ENCODE measurements at places on chromosomes 3 and 15.

GRCh38 chr15:47822048-47822447, 104.7 kb downstream of the SEMA6D start:
- DNase-seq, result no peak

DNA sequence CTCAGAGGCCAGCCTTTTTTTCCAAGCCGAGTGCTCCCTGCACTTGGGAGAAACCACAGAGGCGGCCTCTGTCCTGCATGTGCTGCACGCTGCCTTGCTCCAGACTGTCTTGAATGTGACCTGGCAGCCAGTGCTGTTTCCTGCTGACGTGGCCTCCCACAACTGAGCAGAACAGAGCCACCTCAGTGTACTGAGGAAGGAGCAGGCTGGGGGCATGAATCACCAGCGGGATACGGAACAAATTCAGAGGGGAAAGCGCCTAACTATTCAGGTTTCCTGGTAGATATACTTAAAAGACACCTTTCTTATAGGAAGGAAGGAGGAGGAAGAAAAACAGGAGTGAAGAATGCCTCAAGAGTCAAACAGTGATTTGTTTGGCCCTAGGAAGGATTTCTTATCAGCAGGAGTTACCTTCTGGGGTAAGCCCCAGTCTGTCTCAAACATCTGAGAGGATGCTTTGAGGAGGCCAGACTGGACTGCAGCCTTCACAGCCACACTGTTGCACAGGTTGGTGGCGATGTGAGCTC, 114.0 kb downstream of the FNDC3B start:
- DNase-seq, result no peak

DNA sequence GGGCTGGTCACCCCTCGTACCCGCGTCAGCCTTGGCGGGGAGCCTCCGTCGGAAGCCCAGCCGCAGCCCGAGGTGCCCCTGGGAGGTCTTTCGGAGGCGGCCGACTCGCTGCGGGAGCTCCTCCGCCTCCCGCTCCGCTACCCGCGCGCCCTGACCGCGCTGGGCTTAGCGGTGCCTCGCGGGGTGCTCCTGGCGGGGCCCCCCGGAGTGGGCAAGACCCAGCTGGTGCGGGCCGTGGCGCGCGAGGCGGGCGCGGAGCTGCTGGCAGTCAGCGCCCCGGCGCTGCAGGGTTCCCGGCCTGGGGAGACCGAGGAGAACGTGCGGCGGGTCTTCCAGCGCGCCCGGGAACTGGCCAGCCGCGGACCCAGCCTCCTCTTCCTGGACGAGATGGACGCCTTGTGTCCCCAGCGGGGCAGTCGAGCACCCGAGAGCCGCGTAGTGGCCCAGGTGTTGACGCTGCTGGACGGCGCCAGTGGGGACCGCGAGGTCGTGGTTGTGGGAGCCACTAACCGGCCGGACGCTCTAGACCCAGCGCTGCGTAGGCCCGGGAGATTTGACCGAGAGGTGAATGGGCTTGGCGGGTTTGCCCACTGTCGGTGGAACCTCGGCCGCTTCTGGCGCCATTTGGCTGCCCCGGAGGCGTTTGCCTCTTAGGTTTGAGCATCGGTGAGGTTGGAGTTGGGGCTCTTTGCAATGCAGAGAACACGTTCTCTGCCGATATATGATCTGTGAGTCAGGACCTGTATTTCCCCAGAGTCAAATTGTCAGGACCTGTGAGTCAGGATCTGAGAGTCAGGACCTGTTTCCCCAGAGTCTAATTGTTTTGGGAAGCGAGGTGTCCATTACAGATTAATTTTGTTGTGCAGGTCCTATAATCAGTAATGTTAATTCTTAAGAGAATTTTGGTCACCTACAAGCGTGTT, 24.9 kb upstream of the GATM start:
- DNase-seq, result peak; percentile 6

DNA sequence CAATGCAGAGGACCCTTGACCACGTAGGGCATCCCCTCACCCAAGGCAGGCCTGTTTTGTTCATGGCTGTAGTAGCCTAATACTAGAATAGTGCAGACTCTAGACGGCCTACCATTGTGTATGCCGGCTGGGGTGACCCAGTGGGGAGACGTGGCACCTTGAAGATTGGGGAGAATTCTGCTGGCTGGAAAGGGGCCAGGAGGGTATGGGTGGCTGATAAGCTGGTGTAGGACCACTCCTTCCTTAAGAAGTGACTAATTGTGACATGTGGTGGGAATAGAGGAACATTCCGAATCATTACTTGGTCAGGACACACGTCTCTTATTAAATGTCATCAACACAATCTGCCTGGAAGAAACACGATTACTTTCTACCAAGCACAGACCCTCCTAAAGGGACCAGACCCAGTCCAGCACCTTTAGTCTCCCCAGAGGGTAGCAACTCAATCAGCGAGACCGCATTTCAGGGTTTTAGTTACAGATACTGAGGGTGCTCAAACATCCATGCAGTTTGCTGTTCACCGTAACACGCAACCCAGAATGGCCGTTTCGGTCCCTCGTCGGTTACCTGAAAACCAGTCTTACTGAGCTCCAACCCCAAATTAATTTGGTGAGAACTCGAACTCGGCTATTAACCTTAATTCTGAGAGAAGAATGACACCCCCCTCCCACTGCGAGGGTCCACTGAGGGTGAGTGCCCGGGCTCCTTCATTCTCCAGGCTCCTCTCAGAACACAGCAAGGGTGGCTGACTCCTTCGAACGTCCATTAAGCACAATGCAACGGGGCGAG, 1.6 kb upstream of the KLF13 start:
- DNase-seq, result no peak

DNA sequence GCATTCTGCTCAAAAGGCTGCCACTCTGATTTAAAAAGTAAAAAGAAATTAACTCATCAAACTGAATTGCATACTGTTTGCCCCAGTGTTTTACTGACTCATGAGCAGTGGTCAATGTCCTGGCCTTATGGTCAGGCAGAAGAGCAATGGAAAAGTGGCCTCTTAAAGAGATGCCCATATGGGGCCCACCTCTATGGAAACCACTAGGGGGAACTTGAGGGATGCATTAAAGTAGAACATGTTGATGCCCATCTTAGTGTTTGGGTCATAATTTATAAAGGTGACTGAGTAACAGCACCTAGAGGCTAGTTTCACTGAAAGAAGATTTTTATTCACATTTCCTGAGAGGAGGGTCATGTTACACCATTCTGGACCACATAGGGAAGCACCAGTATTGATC, 66.5 kb upstream of the RNU6-1 start:
- no peak for DNase-seq

- DNase-seq, result peak; percentile 13
Observed at GRCh38 chr3:182644790-182645433, 148.4 kb upstream of the ATP11B start.

DNA sequence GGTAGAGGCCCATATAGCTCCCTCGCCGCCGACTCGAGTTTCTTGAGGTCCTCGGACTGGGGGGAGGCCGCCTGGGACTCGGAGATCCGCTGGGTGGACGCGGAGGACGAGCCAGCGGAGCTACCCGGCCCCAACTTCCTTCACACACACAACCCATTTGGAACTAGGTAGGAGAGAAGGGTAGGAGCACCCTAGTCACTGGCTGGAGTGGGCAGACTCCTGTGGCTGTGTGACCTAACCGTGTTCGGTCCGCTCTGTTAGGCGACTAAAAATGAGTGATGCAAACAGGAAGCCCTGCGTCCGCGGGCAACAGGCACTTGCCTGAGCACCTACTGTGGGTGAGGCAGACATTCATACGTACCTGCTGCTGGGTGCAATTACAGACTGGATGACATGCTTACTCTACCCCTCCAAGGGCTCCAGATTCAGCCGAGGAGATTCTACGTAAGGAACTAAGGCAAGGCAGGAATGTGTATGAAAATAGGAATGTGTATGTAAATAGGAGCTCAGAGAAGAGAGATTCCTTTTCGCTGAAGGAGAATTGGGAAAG, 4.6 kb upstream of the SIN3A start:
- peak; percentile 23 for DNase-seq

DNA sequence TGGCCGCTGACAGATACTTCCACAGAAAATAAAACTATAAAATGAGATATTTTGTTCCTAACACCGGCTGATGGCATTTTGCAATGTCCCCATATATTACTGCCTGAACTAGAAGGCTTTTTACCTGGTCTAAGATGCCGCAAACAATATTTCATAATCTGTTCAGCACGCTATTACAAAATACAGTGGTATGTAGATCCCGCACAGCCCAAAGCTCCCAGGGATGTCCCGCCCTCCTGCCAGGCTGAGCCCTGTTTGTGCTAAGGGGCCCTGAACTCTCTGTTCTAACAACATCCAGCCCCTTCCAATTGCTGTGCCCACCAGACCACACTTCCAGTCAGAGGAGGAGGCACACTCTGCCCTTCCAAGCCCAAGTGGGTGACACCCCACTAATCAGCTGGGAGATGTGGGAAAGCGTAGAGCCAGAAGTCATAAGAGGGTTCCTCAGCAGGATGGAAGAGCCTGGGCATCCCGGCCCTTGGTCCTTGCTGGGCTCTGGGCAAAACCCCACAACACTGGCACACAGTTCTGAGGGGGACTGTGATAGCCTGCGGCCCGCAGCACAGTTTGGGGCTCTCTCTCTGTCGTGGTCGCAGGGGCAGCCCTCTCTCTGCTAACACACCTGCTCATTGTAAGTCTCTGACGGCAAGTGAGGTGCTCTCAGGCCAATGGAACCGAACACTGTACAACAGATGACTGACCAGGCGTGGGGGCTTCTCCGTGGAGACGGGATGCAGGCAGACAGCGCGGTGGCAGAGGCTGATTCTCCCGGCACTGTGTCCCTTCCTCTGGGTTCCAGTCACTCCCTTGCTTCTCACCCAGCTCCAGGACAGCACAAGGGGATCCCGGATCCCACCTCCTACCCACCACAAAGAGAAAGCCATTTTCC, 55.2 kb downstream of the PCSK6 start:
- DNase-seq, result no peak

DNA sequence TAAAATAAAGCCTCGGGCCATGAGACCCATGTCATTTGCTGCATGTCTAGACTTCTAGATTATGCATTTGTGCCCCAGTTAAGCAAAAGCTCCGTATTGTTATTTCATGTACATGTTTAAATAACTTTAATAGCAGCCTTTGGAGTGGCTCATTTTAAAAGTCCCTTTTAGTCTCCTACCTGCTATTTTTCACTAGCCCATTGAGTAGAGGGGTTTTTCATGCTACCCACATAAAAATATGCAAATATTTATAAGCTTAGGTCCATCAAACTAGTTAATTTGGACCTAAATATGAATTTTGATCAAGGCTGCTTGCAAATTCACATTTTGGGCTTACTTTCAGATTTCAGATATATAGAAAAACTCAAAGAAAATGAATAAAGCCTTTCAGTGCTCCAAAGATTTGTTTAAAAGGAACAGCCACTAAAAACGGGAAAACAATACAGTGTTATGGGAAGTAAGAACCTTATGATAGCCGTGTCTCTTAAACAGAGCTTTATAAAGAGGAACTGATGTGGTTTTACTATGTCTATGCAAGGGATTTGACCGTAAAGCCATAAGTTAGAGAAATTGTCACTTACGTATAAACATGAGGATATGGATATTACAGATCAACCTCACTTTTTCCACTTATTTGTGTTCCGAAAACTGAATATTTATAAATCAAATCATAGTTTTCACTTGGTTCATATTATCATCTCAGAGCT, 30.0 kb downstream of the FILIP1L start:
- DNase-seq, result no peak

DNA sequence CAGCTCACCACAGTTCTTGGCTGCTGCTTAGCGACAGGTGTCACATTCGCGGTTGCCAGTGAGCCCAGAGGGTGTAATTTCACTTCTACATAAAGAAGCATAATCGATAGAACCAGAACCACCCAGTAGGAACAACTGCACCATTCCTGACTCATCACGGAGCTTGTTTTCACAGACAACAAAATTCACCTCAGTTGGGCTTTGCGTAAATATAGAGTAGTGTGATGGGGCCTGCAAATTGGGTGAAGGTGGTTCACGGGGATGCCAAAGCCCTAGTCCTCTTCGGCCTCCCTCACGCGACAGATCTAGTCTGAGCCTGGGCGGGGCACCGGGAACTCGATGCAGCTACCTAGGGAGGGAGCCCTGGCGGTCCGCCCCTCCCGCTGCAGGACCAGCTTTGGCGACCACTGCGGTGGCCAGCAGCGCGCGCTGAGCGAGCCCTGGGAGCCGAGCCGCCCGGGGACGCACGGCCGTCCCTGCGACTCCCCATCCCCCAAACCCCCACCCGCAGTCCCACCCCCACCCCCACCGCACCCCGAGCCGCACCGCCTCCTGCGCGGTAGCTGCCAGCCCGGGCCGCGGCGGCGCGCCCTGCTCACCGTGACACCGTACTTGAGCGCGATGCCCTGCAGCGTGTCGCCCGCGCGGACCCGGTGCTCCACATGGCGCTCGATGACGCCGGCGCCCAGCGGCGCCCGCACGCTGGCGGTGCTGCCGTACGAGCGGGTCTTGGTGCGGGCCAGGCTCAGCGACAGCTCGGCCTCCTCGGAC, 519 bp downstream of the LYSMD2 start:
- DNase-seq, result no peak

- DNase-seq, result no peak
Observed at GRCh38 chr15:83192742-83193141, 14.9 kb downstream of the HDGFL3 start.

DNA sequence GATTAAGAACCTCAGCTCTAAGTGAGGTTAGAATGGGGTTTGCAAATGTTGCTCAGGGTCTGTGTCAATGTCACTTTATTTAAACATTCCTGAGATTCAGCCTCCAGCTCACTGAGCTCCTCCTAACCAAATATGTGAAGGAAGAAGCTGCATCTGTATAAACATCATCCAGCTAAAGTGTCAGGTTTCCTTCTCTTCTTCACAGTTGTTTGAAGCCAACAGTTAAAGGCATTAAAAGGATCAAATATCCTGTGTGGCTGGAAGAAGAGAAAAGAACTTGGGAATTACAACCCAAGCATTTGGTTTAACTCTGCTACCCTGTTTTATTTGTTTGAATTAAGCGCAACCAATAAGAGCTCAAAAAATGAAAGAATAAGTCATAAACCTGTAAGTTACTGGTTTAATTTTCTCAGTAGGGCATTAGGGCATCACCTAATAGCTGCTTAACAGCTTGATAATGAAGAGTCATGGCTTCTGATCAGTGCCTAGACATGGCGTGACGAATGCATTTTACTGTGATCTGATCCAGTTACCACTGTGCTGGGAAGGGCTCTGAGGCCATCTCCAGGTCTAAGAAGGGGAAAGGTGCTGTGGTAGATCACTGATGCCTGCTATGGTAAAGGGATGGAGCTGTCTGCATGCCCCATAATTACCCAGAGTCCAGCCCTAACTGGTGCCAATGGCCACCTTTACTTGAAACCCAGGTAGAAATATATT, 165.7 kb upstream of the TSC22D2 start:
- no peak for DNase-seq

GRCh38 chr3:6807967-6808588, 52.8 kb upstream of the GRM7 start:
- no peak for DNase-seq

Data from stimulated activated CD8-positive, alpha-beta memory T cell treated with anti-CD3 and anti-CD28 coated beads, Interleukin-7, amount 100 ng/mL, for 48 hours (primary cell).